ENCODE measurements at places on chromosomes 3 and 15. TPM values are rescaled to one million over a fixed set of nuclear protein-coding genes. Genes with fewer than 3 reads are reported as not detected.

- DNase-seq: no peak
Measured at GRCh38 chr3:109026821-109027220, 73.1 kb upstream of the GUCA1C start.

The DNAH1 gene
- 13.8 TPM for total RNA-seq

- no peak for DNase-seq
Measured at GRCh38 chr3:31096661-31097395, 202.4 kb upstream of the GADL1 start.

- DNase-seq: peak; percentile 35
Measured at GRCh38 chr3:57009367-57009766, 51.1 kb upstream of the SPATA12 start.

DNA sequence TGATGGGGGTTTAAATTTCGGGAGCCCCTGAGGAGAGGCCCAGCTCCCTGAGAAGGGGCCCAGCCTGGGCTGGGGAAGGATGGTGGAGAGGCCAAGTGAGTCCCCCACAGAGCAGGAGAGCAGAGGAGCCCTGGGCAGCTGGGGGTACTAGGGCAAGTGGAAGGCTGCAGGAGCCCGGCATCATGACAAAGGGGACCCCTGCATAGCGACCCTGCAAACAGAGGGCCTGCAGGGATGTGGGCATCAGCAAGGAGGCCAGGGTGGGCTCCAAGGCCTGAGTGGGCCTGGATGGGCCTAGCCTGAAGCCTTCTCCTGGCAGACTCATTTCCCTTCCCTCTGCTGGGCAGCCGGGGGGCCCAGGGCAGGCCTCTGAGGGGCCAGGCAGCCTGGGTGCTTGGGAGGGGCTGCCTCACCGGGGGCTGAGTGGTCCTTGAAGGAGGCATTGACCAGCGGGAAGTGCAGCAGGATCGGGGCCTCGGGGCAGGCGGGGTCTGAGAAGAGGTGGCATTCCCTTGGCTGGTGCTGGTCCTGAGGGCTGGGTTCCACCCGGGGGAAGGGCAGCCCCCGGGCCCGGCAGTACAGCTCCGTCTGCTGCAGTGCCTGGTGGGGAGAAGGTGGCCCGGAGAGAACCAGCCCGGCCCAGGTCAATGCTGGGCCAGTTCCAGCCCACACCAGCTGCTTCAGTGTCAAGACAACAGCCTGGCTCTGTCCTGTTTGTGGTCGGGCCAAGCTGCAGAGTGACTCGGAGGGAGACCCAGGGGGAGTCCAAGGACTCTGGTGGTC lies 24.7 kb downstream of the PLA2G4D start:
- no peak for DNase-seq

The ST8SIA2 gene
- 0.09 TPM for total RNA-seq

DNA sequence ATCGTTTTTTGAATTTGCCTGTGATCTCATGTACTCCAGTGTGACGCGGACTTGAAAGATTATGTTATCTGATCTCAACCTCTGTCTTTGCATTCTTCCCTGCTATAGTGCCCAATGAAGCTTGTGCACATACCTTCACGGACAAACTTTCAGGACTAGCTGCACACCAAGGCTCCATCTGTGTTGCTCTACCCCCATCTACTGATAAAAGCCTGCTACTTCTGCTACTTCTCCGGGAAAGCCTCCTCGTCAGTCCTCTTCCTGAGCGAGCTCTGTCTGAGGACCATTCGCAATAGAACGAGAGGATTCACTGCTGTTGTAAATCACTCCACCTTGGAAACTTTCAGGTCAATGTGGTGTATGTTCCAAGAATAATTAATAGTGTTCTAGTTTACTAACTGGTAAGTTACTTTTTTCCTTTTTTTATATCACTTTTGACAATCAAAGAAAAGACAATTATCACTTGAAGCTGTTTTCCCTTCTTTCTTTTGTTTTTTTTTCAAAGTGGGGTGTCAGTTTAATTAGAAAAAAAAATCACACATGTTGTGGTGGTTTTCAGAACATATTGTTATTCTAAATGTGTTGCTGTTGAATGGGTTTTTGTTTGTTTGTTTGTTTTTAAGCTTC lies 217.6 kb downstream of the ARRDC4 start:
- peak; percentile 67 for DNase-seq

The SLC27A2 gene
- total RNA-seq: 22.9 TPM

- DNase-seq: no peak
Measured at GRCh38 chr3:185778094-185778493, 46.7 kb downstream of the IGF2BP2 start.

DNA sequence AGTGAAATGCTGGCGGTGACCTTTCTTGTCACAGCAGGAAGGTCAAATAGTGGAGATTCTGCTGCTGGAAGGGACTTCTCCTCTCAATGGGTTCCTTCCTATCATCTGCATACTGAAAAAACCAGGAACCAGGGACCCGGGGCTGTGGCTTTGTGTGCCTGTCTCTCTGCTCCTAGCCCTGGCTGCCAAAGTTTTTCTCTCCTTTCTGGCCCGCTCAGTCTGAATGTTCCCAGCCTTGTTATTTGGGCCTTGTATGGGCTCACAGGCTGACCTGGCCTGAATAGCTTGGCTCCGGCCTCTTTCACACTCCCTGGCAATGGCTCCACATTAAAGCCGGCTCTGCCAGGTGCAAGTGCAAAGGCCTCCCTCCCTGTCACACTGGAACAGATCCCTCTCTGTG lies 94.7 kb downstream of the LRIG1 start:
- no peak for DNase-seq

The PRR20G gene
- total RNA-seq: not detected
